Smooth muscle cell of trachea (primary cell): ENCODE measurements at places on chromosomes 3 and 15. TPM values are rescaled to one million over a fixed set of nuclear protein-coding genes. Genes with fewer than 3 reads are reported as not detected.

Gene STRA6
- total RNA-seq: 0.29 and 0.83 TPM in 2 replicates

Gene ANKRD63
- not detected in 2 replicates for total RNA-seq

Gene PGBD4
- 2.2 and 2.3 TPM in 2 replicates for total RNA-seq

Gene CCDC71
- total RNA-seq: 21.8 and 31.1 TPM in 2 replicates

Gene GASK1A
- 1.6 and 4.5 TPM in 2 replicates for total RNA-seq

Gene UBA7
- 46.7 and 92.1 TPM in 2 replicates for total RNA-seq

Gene STRIT1
- total RNA-seq: not detected in 2 replicates

Gene TRPM1
- not detected in 2 replicates for total RNA-seq

Gene POC1A
- total RNA-seq: 5.5 and 15.0 TPM in 2 replicates

Gene GOLGA6L9
- 0.99 and 1.6 TPM in 2 replicates for total RNA-seq

Gene MKRN3
- 1.3 and 3.0 TPM in 2 replicates for total RNA-seq

Gene GOLGA8N
- 5.2 and 13.7 TPM in 2 replicates for total RNA-seq

Gene FILIP1L
- total RNA-seq: 19.5 and 26.5 TPM in 2 replicates

Gene UCN2
- total RNA-seq: 1.2 and 1.3 TPM in 2 replicates

Gene STX19
- not detected in 2 replicates for total RNA-seq

Gene CAV3
- total RNA-seq: not detected in 2 replicates

Gene ABHD6
- total RNA-seq: 8.6 and 12.1 TPM in 2 replicates
